ENCODE measurements at places on chromosomes 7 and 10. TPM values are rescaled to one million over a fixed set of nuclear protein-coding genes. Genes with fewer than 3 reads are reported as not detected.

The PAOX gene
- total RNA-seq, result 2.8 TPM

The GDF2 gene
- not detected for total RNA-seq

The DMTF1 gene
- 18.6 TPM for total RNA-seq

The SERPINE1 gene
- 3.0 TPM for total RNA-seq

DNA sequence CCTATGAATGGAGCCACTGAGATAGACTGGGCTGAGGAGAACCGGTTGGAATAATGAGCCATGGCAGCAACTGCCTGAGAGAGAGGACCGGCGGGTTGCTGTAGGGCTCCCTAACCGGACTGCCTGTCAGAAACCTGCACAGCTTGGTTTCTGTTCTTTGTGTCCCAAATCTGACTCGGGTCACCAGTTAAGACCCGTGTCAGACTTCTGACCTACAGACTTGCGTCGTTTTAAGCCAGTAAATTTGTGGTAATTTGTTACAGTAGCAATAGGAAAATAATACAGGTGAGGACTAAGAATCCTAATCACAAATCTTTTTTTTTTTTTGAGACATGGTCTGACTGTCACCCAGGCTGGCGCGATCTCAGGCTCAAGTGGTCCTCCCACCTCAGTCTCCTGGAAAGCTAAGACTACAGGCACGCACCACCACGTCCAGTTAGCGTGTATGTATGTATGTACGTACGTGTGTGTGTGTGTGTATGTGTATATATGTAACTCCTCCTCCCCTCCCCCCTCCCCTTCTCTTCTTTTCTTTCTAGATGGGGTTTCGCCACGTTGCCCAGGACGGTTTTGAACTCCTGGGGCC lies 672 bp upstream of the DDX56 start:
- no peaks in the 10 kb centered on the region for H3K27me3 ChIP-seq
- peaks cover 7% of the 10 kb centered on the region for H3K4me1 ChIP-seq
- DNase-seq, result no peak
- H3K4me3 ChIP-seq, result peak overlapping the region; percentile 72
- H3K36me3 ChIP-seq, result peaks cover 8% of the 10 kb centered on the region
- peak overlapping the region; percentile 77 for H3K27ac ChIP-seq

DNA sequence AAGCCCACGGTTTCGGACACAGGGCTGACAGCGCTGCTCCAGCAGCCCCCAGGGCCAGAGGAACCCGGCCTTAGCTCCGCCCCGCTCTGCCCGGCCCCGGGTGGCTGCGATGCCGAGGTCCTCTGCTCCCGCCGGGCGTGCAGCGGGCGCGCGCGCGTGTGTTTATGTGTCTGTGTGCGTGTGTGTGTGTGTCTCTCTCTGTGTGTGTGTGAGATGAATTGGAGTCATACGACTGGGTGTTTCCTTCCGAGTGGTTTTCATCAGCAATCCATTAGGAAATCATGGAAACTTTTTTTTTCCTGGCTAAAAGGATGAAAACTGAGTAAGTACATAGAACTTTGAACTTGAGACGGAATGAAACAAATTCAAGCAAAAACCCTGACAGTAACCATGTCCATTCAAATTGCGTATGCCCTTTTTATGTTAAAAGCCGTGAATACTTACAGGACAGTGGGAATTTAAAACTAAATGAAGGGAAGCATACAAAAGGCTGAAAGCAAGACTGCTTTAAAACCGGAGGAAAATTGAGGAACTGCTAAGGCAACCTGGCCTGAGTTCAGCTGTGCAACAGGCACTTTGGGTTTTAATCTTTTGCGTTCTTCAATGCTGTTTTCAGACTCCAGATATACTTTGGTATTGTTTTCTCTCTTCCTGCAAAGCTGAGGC lies at the start of gene CPED1:
CPED1 (plus strand) TSS at position 121 of the 666 bp plus-strand sequence. CDS start 911 bp downstream, outside the sequence.
- H3K4me1 ChIP-seq, result no peaks in the 10 kb centered on the region
- H3K4me3 ChIP-seq, result peak within 1 kb of the TSS; percentile 14
- DNase-seq, result peak; percentile 40

GRCh38 chr7:154688952-154689351 lies 314.0 kb downstream of the PAXIP1 start:
- H3K4me3 ChIP-seq, result no peak overlapping the region
- H3K4me1 ChIP-seq, result no peaks in the 10 kb centered on the region
- H3K36me3 ChIP-seq, result no peaks in the 10 kb centered on the region

- H3K27ac ChIP-seq, result no peak overlapping the region
- no peaks in the 10 kb centered on the region for H3K4me1 ChIP-seq
- no peak overlapping the region for H3K4me3 ChIP-seq
- no peaks in the 10 kb centered on the region for H3K36me3 ChIP-seq
- DNase-seq, result no peak
Measured at GRCh38 chr10:3046981-3047547, 20.3 kb upstream of the PFKP start.

- peak overlapping the region; percentile 70 for H3K27ac ChIP-seq
- H3K27me3 ChIP-seq, result no peaks in the 10 kb centered on the region
- peak overlapping the region; percentile 59 for H3K4me3 ChIP-seq
- no peaks in the 10 kb centered on the region for H3K4me1 ChIP-seq
- H3K36me3 ChIP-seq, result no peaks in the 10 kb centered on the region
Measured at GRCh38 chr10:75408911-75409885, 7.6 kb upstream of the ZNF503 start.

DNA sequence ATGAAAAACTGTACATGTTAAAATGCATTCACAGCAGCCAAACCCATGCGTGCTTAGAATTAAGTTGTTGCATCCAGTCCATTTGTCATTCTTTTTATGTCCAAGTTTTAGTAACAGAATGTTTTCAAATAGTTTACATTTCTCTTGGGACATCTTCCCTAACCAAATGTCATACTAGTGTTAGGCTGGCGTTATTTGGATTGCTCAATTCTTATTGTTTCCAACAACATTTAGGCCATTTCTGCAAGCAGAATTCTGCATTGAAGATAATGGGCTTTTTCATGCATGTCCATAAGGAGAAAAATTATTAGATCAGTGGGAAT lies 203.0 kb downstream of the HIBADH start:
- no peaks in the 10 kb centered on the region for H3K36me3 ChIP-seq
- DNase-seq, result no peak
- no peak overlapping the region for H3K4me3 ChIP-seq
- H3K27me3 ChIP-seq, result no peaks in the 10 kb centered on the region

DNA sequence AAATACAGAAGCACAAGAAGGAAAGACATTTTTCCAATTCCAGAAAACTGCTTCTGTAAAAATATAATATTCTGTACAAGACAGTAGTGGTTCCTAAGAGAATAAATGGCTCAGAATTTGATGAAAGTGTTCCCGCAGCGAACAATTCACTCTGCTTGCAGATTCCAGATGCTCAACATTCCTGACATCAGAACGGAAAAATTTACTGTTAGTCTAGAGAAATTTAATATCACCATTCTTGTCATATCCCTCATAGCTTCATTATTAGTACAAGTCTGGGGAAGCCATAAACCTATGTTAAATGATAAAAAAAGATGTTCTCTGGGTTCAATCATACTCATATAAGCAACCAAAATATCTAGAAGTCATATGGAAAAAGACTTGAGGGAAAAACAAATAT lies 83.6 kb downstream of the MPP7 start:
- peaks cover 8% of the 10 kb centered on the region for H3K4me1 ChIP-seq
- H3K4me3 ChIP-seq, result no peak overlapping the region
- no peaks in the 10 kb centered on the region for H3K27me3 ChIP-seq
- no peak for DNase-seq
- no peak overlapping the region for H3K27ac ChIP-seq

DNA sequence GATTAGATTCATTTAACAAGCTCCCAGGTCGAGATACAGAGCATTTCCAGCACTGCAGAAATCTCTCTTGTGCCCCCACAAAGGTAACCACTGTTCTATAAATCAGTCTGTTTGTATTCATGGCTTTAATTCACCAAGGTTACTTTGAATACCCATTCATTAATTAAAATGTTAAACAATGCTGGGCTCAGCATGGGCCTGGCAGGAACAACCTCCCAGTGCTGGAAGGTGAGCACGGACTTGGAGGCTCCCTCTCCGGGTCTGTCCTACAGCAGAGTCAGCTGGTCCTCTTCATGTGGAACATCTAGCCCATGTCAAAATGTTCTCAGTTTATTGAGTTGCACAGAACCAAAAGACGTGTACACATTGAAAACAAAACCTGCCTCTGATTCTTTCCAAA lies 15.6 kb upstream of the EFCAB10 start:
- no peak overlapping the region for H3K27ac ChIP-seq
- no peak overlapping the region for H3K4me3 ChIP-seq
- H3K36me3 ChIP-seq, result no peaks in the 10 kb centered on the region
- no peaks in the 10 kb centered on the region for H3K27me3 ChIP-seq
- DNase-seq, result no peak

DNA sequence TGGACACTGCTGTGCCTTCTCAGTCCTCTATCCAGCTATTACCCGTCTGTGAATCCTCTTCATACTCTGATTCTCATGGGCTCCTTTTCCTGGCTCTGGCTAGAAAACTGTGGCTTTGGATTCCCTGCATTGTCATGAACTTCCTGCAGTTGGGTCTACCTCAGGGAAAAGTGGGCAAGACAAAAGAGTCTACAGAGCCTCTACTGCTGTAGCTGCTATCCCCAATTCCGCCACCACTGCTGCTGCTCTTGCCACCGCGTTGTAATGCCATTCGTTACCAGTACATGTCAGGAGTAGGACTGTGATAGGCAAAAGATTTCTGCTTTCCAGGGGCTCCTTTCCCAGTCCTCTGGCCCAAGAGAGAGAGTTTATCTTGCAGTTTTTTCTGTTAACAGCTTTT lies 23.9 kb upstream of the PPP1R17 start:
- H3K4me3 ChIP-seq, result no peak overlapping the region
- no peak overlapping the region for H3K27ac ChIP-seq
- no peaks in the 10 kb centered on the region for H3K4me1 ChIP-seq
- H3K27me3 ChIP-seq, result no peaks in the 10 kb centered on the region
- no peak for DNase-seq
- H3K36me3 ChIP-seq, result no peaks in the 10 kb centered on the region

DNA sequence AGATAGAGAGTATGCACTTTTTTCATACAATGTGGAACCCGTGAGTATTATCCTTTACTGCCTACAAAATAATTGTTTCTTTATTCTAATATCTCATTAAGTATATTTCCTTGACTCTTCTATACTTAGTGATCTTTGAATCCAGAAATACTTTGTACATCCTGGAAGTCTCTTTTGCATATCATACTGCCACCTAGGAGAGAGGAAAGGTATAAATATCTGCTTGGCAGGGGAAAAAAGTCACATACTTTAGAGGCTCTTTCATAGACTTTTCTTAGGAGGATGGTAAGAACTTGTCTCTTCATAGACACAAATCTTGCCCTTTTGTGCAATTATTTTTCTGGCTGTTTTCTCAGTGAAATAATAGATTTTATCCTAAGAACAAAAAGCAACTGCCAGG lies 436.0 kb downstream of the PAXIP1 start:
- DNase-seq, result no peak
- H3K4me1 ChIP-seq, result no peaks in the 10 kb centered on the region
- no peak overlapping the region for H3K4me3 ChIP-seq
- H3K27ac ChIP-seq, result no peak overlapping the region

DNA sequence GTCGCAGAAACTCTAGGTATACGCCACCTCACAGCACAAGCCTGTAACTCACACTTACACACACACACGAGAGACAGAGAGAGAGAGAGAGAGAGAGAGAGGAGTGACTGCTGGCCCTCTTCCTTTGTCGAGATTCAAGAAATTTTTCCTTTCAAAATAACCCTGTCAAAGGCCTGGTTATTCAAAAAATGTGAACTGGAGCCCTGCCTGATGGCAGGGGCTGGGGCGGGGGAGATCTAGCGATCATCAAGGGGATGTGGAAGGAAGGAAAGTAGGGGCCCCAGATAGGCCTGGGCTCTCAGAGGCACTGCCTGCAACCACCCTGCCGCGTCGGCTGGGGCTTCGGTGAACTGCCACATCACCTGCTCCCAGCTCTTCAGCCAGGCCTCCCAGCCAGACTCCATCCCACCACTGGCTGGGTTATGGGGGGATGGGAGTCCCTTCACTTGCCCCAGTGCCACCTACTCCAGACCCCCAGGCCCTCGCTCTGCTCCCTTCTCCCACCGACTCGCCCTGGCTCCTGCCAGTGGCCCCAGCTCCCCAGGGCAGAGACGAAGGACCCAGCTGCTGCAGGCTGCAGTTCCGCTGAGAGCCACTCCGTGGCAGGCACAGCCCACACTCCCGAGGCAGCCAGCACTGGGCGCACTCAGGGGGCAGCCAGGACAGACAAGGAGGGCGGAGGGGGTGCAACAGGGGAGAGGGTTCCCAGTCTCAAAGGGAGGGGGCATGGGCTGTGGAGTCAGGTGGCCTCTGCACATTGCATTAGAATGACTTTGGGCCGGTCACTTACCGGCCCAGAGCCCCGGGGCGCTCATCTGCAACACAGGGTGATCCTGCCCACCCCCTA lies 15.3 kb downstream of the KCNH2 start:
- no peaks in the 10 kb centered on the region for H3K27me3 ChIP-seq
- peak; percentile 75 for DNase-seq
- no peaks in the 10 kb centered on the region for H3K36me3 ChIP-seq
- H3K27ac ChIP-seq, result no peak overlapping the region
- H3K4me1 ChIP-seq, result no peaks in the 10 kb centered on the region
- no peak overlapping the region for H3K4me3 ChIP-seq

DNA sequence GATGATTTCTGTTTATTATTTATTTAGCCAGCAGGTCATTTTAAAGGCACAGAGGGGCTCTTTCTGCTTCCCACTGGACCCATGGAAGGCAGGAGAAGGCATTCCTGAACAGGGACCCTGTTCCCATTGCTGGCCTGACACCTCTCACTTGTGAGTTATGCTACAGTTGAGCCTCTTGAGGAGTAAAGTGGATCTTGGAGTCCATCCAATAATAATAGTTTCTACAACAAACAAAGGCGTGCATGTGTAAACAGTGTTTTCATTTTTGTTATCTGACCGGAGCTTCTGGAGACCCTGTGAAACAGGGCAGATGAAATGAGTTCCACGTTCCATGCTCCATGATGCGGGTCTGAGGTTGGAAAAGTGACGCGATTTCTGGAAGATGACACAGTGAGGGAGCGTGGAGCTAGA lies 127.3 kb upstream of the HABP2 start:
- no peak overlapping the region for H3K4me3 ChIP-seq
- H3K4me1 ChIP-seq, result peaks cover 10% of the 10 kb centered on the region

GRCh38 chr10:4409319-4409718 lies 416.7 kb upstream of the AKR1E2 start:
- no peak overlapping the region for H3K27ac ChIP-seq
- DNase-seq, result no peak
- no peaks in the 10 kb centered on the region for H3K27me3 ChIP-seq
- no peak overlapping the region for H3K4me3 ChIP-seq
- H3K4me1 ChIP-seq, result no peaks in the 10 kb centered on the region

- no peak overlapping the region for H3K4me3 ChIP-seq
- H3K27ac ChIP-seq, result no peak overlapping the region
- no peaks in the 10 kb centered on the region for H3K27me3 ChIP-seq
- DNase-seq, result no peak
- no peaks in the 10 kb centered on the region for H3K36me3 ChIP-seq
Measured at GRCh38 chr10:121919666-121920065, 8.2 kb downstream of the ATE1 start.

DNA sequence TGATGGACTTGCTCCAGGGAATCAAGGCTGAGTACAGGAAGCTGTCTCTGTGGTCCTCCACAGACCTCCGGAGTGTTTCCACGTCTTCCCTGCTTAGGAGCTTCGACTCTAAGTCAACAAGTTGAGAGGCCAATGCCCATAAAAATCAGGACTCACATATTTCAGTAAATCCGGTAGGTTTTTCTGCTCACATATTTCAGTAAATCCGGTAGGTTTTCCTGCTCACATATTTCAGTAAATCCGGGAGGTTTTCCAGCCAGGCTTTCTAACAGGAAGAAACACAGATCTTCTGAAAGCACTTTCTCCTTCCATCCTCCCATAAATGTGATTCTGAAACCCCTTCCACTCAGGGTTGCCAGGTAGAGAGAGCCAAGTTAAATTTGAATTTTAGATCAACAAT lies 340.1 kb upstream of the SHH start:
- no peak overlapping the region for H3K27ac ChIP-seq
- no peak for DNase-seq
- H3K27me3 ChIP-seq, result no peaks in the 10 kb centered on the region
